ENCODE measurements at places on chromosomes 1 and 21.
A peak's percentile ranks its signal among the peaks of the same experiment; 100 is the strongest.

DNA sequence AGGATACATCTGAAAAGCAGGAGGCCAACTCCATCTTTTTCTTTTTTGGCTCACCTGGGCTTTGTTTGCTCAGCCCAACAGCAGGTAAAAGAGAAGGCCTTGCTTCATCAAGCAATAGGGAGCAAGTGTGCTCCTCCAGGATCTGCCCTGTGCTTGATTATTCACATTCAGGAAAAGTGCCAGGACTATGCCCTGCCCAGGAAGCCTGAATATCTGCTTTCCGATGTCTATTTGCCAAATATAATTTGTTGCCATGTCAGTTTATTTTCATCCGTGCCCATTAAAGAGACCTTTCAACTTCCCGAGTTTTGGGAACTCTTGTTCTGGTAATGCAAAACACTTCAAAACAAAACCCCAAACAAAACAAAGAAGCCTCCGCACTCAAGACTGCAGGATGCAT, 185.3 kb downstream of the CDC7 start:
- no peak for DNase-seq

GRCh38 chr1:21852282-21853130, 40.4 kb downstream of the LDLRAD2 start:
- DNase-seq: no peak

GRCh38 chr1:211843018-211843417, 12.5 kb upstream of the LPGAT1 start:
- no peak for DNase-seq

DNA sequence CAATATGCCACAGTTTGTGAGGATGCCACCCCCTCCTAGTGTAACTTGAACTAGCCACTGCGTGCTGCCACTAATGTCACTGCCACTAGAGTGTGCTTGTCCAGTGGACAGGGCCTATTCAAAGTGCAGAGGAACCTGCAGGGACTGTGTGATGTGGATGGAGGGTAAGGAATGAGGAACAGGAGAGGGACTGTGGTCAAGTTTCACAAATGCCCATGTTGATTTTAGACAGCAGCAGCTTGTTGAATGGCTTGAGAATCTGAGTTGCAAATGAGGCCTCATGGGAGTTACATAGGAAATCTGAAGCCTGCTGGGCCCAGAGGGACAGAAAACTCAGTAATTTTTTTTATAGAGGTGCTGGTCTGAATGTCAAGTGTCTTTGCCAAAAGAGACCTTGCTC, 112.3 kb downstream of the HHAT start:
- DNase-seq: no peak

GRCh38 chr1:201268604-201269151, 14.6 kb upstream of the PKP1 start:
- peak; percentile 56 for DNase-seq

DNA sequence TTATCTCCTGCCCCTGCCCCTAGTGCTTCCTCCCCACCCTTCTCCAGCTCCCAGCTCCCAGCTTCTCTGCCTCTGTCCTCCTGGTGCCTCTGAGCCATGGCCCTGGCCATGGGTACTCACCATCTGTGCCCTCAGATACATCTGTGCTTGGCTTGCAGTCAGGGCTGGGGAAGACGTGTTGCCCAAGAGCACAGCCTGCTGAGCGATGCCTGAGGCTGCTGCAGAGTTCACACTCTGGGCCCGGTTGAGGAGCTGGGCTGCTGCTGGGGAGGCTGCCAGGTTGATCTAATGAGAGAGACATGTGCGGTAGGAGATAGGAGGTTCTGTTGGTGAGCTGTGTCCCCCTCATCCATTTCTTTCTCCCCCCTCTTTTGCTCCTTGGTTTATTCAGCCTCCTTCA, 49.4 kb upstream of the A3GALT2 start:
- DNase-seq: no peak

DNA sequence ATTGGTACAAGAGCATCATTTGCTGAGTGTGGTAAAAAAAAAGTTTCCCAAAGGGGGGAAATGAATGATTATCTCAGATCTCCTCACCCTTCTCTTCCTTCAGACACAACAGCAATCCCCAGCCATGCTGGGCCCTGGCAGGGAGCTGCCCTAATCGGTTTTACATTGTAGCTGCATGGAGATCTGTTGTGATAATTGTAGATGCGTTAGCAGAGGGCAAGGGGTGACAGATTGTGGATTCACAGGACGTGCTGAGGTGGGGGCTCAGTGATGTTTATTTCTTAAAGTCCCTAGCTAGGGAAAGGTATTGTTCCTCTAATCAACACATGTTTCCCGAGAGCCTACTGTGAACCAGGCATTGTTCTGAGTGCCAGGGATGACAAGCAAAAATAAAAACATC, 304.1 kb downstream of the PBX1 start:
- DNase-seq: no peak

- no peak for DNase-seq
These were observed 7.2 kb downstream of the ADPRS start for GRCh38 chr1:36095760-36096405.

GRCh38 chr1:155051777-155052398, 772 bp downstream of the ADAM15 start:
- DNase-seq: no peak

- DNase-seq: no peak
These were observed 55.9 kb upstream of the WASF2 start for GRCh38 chr1:27545876-27546275.

GRCh38 chr1:109791495-109792043, 27.8 kb upstream of the EPS8L3 start:
- DNase-seq: peak; percentile 6

GRCh38 chr21:45078877-45079281, 4.5 kb downstream of the ADARB1 start:
- DNase-seq: peak; percentile 73

DNA sequence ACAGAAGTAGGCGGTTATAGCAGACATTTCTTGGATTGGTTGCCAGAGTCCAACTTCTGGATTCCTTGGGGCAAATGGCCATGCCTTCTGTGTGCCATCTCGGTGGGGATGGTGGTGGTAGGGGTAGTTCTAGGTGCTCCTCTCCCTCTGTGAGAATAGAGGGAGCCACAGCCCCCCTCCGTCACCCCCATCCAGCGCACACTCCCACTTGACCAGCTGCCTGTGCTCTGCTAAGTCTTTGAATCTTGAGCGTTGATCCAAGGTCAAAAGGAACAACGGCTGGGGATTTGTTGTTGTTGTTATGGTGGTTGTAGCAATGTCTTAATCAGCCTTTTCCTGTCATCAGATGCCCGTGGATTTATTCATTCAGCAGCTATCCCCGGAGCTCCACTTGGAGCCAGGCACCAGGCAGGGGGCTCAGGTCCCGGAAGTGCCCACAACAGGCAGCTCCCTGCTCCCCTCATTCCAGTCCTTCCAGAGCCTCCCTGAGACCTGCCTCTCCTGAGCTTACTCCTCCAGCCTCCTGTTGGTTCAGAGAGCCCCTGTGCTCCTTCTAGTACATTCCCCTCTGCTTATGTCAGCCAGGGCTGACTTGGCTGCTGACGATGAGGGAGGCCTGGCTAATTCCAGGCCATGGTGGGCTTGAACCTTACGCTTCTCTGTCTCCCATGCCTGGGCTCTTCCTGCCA, 146.6 kb upstream of the WNT4 start:
- no peak for DNase-seq

DNA sequence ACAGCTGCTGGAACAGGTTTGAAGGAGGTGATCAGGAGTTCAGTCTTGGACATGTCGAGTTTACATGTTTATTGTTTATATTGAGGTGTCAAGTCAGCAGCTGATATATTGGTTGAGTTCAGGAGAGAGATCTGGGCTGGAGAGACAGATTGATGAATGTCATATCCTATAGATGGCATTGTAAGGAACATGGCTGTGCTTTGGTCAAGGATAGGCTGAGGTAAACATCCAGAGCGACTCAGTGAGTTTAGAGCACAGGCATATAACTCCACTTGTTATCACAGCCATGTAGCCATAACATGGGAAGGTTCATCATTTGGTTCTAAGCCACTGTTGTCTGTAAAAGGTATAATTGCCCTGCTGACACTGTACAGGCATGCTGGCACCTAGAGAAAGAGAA, 5.5 kb upstream of the MYOCOS start:
- DNase-seq: no peak

GRCh38 chr1:77434967-77435366, 153.1 kb downstream of the AK5 start:
- DNase-seq: no peak

DNA sequence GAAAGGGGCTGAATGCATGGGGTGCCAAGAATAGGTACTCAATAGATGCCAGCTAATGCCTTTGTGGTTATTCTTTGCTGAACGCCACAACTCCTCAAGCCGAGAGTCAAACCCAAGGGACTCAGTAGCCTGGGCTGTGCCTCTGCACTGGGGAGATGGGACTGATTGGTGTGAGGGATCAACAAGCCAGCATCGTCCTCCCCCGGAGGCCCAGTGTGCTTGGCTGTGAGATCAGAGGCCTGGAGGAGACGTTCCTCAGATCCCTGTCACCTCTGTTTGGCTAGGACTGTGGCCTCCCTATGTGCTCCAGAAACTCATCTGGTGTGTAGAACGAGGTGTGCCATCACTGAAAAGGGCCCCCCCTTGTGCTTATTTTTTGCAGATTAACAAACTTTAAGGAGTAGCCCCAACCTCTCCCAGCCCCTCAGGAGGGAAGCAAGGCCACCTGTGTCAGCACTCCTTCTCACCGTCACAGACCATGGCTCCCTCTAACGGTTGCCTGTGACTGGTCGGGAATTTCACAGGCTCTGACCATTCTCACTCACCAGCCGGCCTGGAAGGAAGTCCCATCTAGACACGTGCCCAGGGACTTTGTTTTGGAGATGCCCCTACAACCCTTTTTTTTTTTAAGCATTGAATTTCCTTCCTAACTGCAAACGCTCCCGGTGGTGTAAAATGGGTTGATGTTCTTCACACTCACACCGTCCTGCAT, 194.0 kb upstream of the VAMP3 start:
- no peak for DNase-seq

DNA sequence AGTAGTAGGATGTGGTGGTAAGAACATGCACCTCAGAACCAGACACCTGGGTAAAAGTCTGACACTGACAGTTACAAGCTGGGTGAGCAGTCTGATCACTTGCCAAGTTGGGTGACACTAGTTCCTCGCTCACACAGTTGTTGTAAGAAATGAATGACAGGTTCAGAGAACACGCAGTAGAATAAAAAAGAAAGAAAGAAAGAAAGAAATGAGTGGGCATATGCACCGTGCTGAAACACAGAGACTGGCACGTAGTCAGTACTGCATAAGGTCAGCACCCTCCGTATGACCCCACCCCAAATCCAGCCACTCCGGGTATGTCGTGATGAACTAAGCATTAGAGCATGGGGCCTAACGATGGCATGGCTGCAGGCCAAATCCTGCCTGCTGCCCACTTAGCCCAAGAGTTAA, 90.6 kb downstream of the GLUL start:
- no peak for DNase-seq

DNA sequence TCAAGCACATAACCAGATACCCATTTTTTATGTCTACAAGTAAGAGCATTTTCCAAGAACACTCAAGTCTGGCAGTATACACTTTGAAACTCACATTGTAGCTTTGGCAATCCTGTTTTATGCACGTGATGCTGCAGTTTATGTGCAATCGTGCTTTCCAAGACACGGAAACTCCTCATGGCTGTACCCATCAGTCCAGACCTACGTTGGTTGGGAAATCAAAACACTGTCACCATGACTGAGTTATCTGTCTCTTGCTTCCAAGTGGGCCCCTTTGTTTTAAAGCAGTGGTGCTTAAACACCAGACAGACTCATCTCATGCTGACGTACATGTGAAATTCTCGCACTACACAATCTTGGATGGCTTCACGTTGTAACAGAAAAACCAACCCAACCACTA, 192.8 kb downstream of the LTN1 start:
- no peak for DNase-seq

GRCh38 chr1:3219005-3219790, 150.2 kb downstream of the PRDM16 start:
- peak; percentile 89 for DNase-seq

- no peak for DNase-seq
These were observed 59.2 kb upstream of the SSX2IP start for GRCh38 chr1:84749427-84749826.

- no peak for DNase-seq
These were observed 4.4 kb downstream of the TMEM200B start for GRCh38 chr1:29119121-29119929.

DNA sequence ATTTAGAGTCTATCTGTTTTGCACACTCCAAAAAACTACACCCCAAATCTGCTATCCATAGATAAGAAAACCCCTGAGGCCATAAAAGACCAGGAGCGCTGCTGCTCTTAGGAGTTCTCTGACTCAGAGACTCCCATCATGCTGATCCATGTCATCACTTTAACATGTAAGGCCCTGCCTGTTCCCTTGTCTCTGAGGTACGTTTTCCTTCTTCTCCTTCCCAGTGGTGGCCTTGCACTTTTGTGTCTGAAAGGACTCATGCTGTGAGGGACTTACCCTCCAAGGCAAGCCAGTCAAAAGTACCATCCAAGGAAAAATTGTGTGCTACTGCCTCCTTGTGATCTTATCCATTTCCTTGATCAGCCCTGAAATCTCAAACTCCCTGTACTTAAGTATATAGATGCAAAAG, 427.4 kb upstream of the NCAM2 start:
- no peak for DNase-seq

Data from ascending aorta (tissue), 2 donors.